Activated B cell treated with CpG ODN at 0.5 μM for 24 hours (primary cell): ENCODE measurements at places on chromosomes 4 and X. TPM values are rescaled to one million over a fixed set of nuclear protein-coding genes. Genes with fewer than 3 reads are reported as not detected.
A peak's percentile ranks its signal among the peaks of the same experiment; 100 is the strongest.

DNA sequence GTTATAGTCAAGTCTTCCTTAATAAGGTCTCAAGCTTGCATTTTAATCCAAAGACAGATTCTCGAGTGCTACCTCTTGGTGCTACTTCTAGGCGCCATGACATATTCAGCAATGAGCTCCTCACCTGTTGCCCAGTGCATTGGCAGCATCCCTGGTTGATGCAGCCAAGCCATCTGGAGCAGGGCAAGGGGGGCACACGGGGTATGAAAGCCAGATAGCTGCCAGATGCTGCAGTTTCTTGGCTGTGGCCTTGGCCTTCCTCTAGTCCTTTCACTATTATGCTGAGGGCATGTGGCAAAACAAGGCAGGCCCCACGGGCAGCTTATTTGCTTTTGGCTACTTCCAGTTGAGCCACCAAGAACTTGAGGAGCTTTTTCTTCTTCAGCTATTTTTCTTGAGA, 168.6 kb upstream of the PGRMC2 start:
- no peaks in the 10 kb centered on the region for H3K36me3 ChIP-seq
- no peak for DNase-seq
- H3K4me1 ChIP-seq, result peaks cover 8% of the 10 kb centered on the region
- H3K4me3 ChIP-seq, result no peak overlapping the region
- H3K27me3 ChIP-seq, result peaks cover 6% of the 10 kb centered on the region

- peaks cover 15% of the 10 kb centered on the region for H3K27me3 ChIP-seq
- no peak overlapping the region for H3K4me3 ChIP-seq
- no peak for DNase-seq
- H3K4me1 ChIP-seq, result no peaks in the 10 kb centered on the region
- no peak overlapping the region for H3K27ac ChIP-seq
Measured at GRCh38 chr4:52853351-52853750, 8.8 kb upstream of the RASL11B start.

DNA sequence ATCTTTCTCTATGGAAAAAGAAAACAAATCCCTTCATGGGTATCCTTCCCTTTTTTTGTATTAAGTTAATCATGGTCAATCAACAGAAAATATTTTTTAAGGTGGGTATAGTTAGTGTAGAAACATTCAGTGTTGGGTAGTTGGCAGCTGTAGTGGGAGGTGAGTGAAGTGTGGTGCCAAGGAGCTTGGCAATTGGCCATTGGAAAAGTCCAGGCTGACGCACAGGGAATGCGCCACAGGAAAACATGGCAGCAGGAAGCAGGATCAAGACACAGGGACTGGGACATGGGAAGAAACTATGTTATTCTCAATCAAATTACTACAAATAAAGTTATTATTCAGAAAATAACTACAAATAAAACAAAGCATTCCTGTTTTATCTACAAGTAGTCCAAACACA, 20.0 kb downstream of the PALLD start:
- DNase-seq, result no peak
- no peaks in the 10 kb centered on the region for H3K36me3 ChIP-seq
- no peak overlapping the region for H3K27ac ChIP-seq
- H3K4me1 ChIP-seq, result no peaks in the 10 kb centered on the region
- no peak overlapping the region for H3K4me3 ChIP-seq
- H3K27me3 ChIP-seq, result peaks cover 3% of the 10 kb centered on the region

- H3K27me3 ChIP-seq, result peaks cover 16% of the 10 kb centered on the region
- H3K36me3 ChIP-seq, result no peaks in the 10 kb centered on the region
- no peak for DNase-seq
- H3K4me1 ChIP-seq, result no peaks in the 10 kb centered on the region
- no peak overlapping the region for H3K27ac ChIP-seq
Measured at GRCh38 chr4:6733358-6734164, 17.6 kb downstream of the BLOC1S4 start.

GRCh38 chr4:147040874-147041273, 95.2 kb upstream of the TTC29 start:
- peaks cover 21% of the 10 kb centered on the region for H3K27me3 ChIP-seq
- no peak for DNase-seq
- H3K4me1 ChIP-seq, result no peaks in the 10 kb centered on the region
- no peak overlapping the region for H3K27ac ChIP-seq
- no peak overlapping the region for H3K4me3 ChIP-seq
- no peaks in the 10 kb centered on the region for H3K36me3 ChIP-seq

- H3K27ac ChIP-seq, result no peak overlapping the region
- no peaks in the 10 kb centered on the region for H3K4me1 ChIP-seq
- peaks cover 5% of the 10 kb centered on the region for H3K27me3 ChIP-seq
- no peaks in the 10 kb centered on the region for H3K36me3 ChIP-seq
- no peak for DNase-seq
Measured at GRCh38 chr4:40340030-40340429, 4.9 kb downstream of the CHRNA9 start.

DNA sequence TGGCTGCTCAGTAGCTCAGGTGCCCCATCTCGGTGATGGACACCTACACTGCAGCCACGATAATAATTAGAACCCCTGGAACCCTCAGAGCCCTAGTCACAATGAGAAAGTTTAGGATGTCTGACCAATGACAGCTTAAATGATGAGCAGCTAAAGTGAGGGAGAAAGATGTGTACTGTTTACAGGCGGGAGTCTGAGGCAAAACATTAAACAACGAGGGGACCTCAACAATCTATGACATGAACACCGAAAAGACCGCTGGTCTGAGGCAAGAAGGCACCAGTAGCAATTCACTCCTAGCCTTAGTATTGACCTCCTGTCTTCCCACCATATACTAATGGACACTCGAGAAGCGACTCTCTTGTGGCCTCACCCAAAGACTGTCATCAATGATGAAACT, 369.5 kb upstream of the SMIM31 start:
- H3K4me3 ChIP-seq, result no peak overlapping the region
- no peak for DNase-seq
- H3K27me3 ChIP-seq, result peaks cover 25% of the 10 kb centered on the region
- no peaks in the 10 kb centered on the region for H3K4me1 ChIP-seq
- H3K36me3 ChIP-seq, result no peaks in the 10 kb centered on the region

DNA sequence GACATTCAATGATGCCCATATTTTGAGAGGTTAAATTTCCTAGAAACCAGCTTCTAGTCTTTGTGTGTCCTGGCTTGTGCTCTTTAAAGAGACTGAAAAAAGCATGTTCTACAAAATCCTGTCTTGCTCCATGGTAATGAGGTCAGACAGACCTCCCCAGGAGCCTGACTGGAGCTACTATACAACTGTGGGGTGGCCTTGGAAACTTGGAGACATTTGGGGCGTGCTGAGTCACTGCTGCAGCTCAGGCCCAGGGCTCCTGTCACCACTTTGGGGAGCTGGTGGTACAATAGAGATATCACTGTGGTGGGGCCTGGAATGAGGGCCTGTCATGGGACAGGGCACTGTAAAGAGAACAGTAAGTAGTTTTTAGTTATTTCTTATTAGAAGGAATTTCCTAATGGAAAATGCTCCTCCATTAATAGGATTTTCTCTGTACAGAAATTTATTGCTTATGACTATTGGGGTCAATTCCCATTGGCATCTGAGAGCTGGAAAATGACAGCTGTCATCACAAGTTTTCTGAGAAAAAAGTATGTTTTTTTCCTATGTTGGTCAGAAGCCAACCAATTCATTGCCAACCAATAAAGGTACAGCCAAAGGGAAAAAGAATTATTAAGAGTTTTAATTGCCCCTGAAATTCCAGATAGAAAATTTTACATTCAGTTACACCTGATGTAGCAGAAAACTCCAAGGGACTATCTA, 207.4 kb upstream of the JADE1 start:
- peaks cover 2% of the 10 kb centered on the region for H3K27me3 ChIP-seq
- H3K27ac ChIP-seq, result no peak overlapping the region
- H3K4me1 ChIP-seq, result no peaks in the 10 kb centered on the region
- DNase-seq, result no peak
- H3K36me3 ChIP-seq, result no peaks in the 10 kb centered on the region

DNA sequence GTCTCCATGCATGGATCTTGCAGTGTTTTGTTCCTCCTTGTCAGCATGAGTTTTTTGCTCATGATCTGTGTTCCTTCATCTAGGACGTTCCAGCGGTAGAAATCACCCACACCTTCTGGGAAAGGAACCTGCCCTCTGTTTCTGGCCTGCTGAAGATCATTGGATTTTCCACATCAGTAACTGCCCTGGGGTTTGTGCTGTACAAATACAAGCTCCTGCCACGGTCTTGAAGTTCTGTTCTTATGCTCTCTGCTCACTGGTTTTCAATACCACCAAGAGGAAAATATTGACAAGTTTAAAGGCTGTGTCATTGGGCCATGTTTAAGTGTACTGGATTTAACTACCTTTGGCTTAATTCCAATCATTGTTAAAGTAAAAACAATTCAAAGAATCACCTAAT, 88.2 kb downstream of the MAOA start:
- no peak overlapping the region for H3K4me3 ChIP-seq
- no peaks in the 10 kb centered on the region for H3K4me1 ChIP-seq
- H3K36me3 ChIP-seq, result no peaks in the 10 kb centered on the region
- no peak for DNase-seq
- H3K27ac ChIP-seq, result no peak overlapping the region
- no peaks in the 10 kb centered on the region for H3K27me3 ChIP-seq

DNA sequence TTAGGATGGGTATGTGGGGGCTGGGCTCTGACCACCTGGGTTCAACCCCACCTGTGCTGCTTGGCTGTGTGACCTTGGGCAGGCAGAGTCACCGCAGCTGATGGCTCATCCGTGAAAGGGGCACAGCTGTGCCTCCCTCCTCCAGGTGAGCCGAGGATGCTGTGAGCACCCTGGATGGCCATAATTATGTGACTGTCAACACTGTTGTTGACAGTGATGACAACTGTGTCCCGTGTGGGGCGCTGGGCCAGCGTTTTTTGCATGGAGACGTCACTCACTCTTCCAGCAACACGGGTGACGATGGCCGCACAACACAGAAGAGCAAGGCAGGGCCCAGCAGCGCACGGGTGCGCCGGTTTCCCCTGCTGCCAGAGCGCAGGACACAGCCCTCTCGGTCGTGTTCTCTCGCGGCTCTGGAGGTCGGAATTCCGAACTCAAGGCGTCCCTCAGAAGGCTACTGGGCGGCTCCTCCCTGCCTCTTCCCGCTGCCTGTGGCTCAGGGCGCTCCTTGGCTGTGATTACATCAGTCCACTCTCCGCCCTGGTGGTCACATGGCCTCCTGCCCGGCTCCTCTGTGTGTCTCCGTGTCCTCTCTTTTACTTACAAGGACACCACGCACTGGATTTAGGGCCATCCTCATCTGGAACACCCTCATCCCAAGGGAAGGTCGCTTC, 1.3 kb downstream of the SH3TC1 start:
- H3K36me3 ChIP-seq, result peaks cover 10% of the 10 kb centered on the region
- H3K4me1 ChIP-seq, result peaks cover 76% of the 10 kb centered on the region
- peak overlapping the region; percentile 96 for H3K27ac ChIP-seq
- peak overlapping the region; percentile 97 for H3K4me3 ChIP-seq
- peak; percentile 44 for DNase-seq

GRCh38 chr4:120218981-120219380, 152.3 kb upstream of the MAD2L1 start:
- H3K4me1 ChIP-seq, result no peaks in the 10 kb centered on the region
- no peak for DNase-seq
- no peaks in the 10 kb centered on the region for H3K36me3 ChIP-seq
- H3K27me3 ChIP-seq, result no peaks in the 10 kb centered on the region
- no peak overlapping the region for H3K4me3 ChIP-seq
- H3K27ac ChIP-seq, result no peak overlapping the region

DNA sequence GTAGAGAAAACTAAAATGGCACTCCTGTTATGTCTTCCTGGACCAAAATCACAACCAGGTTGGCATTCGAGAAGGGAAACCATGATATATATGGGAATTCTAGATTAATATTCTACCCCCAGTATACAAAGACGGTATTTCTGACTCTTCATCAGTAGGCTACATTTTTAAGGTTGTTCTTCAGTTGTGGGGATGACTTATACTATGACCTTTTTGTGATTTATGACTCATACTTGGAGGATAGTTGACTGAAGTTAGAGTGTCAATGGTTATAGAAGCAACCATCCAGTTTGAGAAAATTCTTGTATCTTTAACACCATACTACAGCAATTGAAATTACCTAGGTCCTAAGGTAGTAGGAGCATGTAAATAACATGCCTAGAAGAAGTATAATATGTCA, 49.8 kb upstream of the CYSLTR1 start:
- H3K27ac ChIP-seq, result no peak overlapping the region
- H3K4me1 ChIP-seq, result no peaks in the 10 kb centered on the region
- no peaks in the 10 kb centered on the region for H3K36me3 ChIP-seq
- H3K4me3 ChIP-seq, result no peak overlapping the region

GRCh38 chr4:184598753-184599491, 50.3 kb downstream of the CASP3 start:
- no peak overlapping the region for H3K27ac ChIP-seq
- peaks cover 3% of the 10 kb centered on the region for H3K36me3 ChIP-seq
- no peaks in the 10 kb centered on the region for H3K4me1 ChIP-seq
- peaks cover 13% of the 10 kb centered on the region for H3K27me3 ChIP-seq
- no peak for DNase-seq

GRCh38 chr4:8118035-8118434, 40.6 kb downstream of the ABLIM2 start:
- H3K4me3 ChIP-seq, result no peak overlapping the region
- peaks cover 5% of the 10 kb centered on the region for H3K4me1 ChIP-seq
- no peak overlapping the region for H3K27ac ChIP-seq
- DNase-seq, result no peak

DNA sequence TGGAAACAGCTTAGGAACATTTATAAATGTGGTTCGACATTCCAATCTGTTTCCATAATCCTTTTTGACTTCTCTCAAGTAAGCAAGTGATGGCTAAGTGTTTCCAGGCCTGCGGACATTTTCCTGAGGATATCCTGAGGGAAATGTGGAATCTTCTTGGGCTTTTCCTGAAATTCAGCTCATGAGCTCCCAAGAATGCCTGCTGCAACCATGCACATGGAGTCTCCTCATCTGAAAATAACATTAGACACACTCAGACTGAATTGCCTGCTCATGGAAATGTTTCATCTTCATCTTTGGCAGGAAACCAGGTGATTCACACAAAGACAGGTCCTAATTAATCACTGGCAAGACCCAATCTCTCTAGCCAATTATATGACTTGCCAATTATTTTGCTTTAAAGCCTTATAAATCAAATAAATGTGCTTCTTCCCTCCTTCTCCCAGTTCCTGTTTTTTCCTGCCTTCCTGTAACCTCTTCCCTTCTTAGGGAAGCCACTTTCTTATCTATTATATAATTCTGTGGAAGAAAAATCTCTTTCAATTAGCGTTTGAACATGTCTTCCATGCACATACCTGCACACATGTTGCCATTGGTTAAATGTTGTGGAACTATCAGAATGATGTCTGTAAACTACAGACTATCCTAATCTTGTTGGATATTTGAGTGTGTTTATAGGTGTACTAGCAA, 104.6 kb upstream of the MXRA5 start:
- no peak overlapping the region for H3K27ac ChIP-seq
- no peaks in the 10 kb centered on the region for H3K4me1 ChIP-seq
- H3K36me3 ChIP-seq, result no peaks in the 10 kb centered on the region
- H3K27me3 ChIP-seq, result no peaks in the 10 kb centered on the region
- DNase-seq, result no peak

Gene PRR32
- not detected in 2 replicates for total RNA-seq

Gene ESX1
- total RNA-seq, result not detected in 2 replicates

Gene FGFBP2
- total RNA-seq, result 0.20 and 0.39 TPM in 2 replicates

Gene ATP2B3
- not detected in 2 replicates for total RNA-seq

Gene LUZP4
- not detected in 2 replicates for total RNA-seq

Gene ARHGAP36
- total RNA-seq, result not detected in 2 replicates

Gene KCNE5
- 0.40 and 0.42 TPM in 2 replicates for total RNA-seq
